Right renal cortex interstitium (tissue), 3 donors: ENCODE measurements at places on chromosomes 13 and 19. TPM values are rescaled to one million over a fixed set of nuclear protein-coding genes. Genes with fewer than 3 reads are reported as not detected.

Gene PRR19
- 1.6 TPM for polyA plus RNA-seq

Gene ZNF681
- polyA plus RNA-seq: 7.8 TPM

Gene ENOX1
- polyA plus RNA-seq: 11.1 TPM

- no peak for DNase-seq
These were observed 34.0 kb upstream of the SPACA7 start for GRCh38 chr13:112341976-112342735.

DNA sequence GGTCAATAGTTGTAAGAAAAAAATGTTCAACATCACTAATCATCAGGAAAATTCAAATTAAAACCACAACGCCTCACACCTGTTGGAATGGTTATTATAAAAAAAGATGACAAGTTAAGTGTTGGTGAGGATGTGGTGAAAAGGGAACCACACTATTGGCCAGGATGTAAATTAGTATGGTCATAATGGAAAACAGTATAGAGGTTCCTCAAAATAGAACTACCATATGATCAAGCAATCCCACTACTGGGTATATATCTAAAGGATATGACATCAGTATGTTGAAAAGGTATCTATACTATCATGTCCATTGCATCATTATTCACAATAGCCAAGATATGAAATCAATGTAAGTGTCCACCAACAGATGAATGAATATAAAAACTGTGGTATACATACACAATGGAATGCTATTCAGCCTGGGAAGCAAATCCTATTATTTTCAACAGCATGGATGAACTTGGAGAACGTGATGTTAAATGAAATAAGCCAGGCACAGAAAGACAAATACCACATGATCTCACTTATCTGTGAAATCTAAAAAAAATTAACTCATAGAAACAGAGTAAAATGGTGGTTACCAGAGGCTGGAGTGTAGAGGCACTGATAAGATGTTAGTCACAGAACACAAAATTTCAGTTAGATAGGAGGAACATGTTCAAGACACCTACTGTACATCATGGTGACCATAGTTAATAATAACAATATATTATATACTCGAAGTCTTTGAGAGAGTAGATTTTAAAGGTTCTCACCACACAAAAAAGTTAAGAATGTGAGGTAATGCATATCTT is 56.6 kb downstream of the TBC1D4 start:
- no peak for DNase-seq

DNA sequence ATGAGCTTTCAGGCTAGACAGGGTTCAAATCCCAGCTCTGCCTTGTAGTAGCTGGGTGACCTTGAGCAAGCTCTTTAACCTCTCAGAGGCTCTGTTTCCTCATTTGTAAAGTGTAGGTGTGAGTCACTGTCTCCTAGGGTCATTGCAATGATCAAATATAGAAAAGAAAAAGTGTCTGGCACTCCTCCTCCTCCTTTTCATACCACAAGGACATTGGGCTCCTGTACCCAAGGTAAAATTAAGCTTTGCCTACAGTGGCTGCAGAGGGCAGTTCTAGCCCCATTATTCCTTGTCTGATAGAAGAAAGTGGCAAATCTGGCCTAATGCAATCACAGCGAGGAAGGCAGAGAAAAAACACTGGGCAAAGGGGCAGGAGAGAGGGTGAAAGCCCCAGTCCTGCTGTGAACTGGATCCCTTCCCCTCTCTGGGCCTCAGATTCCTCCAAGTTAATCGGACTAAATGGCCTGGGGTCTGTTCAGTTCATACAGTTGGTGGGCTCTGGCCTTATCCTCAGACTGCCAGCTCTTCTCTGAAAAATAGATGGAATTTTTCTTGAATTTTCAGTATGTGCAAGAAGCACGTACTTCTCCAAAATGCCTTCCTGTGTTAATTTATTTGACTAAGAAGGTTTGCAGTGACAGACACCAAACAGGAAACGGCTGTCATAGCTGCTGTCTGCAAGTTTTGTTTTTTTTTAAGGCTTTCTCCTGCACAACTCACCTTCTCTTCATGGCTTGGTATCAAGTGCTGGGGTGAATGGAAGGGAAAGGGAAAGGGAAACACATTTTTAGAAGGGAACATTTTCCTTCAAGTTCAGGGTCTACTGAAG is 35.3 kb downstream of the RGCC start:
- no peak for DNase-seq

GRCh38 chr13:45142440-45143345 is 22.4 kb downstream of the GTF2F2 start:
- DNase-seq: no peak

DNA sequence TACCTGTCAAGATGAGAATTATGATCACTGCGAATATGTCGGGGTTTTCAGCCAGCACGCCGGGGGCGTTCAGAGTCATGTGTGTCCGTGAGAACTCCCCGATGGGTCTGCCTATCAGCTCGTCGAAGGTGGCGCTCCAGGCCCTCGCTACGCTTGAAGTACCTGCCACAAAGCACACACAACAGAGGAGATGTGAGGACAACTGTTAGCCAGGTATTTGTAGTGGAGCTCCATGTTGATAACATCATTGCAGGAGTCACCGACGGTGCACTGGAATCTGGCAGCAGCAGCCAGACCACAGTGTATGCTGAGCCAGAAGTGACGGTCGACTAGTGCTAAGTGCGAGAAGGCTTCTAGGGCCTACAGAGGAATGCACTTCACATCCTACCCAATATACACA is 62.7 kb downstream of the SLC7A1 start:
- no peak for DNase-seq

DNA sequence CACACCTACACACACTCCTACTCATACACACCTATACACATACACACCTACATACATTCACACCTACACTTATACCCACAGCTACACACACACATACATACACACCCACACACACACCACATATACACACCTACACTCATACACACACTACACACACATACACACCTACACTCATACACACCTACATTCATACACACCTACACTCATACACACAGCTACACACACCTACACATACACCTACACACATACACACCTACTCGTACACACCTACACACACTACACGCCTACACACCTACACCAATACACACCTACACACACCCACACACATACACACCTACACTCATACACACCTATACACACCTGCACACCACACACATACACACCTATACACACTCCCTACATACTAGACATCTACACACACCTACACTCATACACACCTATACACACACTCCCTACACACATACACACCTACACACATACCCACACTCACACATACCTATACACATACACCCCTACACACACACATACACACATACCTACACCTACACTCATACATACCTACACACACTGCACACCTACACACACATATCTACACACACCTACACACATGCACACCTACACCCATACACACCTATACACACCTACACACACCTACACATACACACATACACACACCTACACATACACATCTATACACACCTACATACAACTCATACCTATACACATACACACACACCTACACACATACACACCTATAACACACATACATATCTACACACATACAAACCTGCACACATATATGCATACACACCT is 285.2 kb upstream of the MAB21L1 start:
- no peak for DNase-seq

DNA sequence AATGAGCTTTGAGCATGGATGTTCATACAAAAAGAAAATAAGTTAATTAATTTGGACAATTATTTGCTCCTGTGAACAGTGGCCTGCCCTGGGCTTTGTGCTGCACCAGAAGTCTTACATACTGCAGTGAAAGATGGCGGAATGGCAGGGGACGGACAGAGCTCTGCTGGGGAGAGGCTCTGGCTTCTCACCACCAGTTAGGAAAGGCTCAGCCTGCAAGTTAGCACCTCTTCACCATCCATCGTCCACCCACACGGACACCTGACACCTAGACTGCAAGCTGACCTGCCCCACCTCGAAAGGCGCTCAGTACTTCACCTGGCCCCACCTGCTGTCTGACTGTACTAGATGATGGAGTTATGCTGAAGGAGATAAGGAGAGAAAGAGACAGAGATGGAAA is 203.9 kb upstream of the IRS2 start:
- no peak for DNase-seq

DNA sequence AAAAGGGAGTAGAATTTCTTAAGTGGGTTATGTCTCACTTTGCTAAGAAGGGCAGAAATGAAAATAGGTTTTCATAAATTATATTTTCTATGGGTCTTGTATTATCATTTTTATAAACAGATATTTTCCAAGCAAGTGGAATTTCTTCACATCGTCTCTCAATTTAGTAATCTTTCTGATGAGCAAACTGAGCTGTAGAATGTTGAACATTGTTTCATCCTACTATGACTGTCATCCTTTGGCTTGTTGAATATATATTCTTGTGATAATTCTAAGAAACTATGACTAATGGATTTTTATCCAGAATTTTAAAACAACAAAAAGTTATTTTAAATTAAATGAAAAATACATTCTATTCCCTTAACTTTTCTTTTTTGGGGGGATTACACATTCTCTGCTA is 313.8 kb downstream of the ENOX1 start:
- no peak for DNase-seq

DNA sequence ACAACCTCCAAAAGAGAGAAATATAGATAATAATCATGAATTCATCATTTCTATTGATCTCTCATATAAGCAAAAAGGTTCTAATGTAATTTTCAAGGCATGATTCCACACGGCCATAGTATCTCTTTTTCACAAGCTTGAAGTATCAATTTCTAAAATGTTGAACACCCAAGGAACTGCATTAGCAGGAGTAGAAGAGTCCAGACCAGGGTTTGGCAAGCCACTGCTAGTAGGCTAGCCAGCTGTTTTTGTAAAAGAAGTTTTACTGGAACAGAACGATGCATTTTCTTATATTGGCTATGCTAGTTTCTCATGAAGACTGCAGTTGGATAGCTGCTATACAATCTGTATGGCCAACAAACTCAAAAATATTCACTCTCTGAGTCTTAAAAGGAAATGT is 481.5 kb upstream of the MIR17HG start:
- no peak for DNase-seq

DNA sequence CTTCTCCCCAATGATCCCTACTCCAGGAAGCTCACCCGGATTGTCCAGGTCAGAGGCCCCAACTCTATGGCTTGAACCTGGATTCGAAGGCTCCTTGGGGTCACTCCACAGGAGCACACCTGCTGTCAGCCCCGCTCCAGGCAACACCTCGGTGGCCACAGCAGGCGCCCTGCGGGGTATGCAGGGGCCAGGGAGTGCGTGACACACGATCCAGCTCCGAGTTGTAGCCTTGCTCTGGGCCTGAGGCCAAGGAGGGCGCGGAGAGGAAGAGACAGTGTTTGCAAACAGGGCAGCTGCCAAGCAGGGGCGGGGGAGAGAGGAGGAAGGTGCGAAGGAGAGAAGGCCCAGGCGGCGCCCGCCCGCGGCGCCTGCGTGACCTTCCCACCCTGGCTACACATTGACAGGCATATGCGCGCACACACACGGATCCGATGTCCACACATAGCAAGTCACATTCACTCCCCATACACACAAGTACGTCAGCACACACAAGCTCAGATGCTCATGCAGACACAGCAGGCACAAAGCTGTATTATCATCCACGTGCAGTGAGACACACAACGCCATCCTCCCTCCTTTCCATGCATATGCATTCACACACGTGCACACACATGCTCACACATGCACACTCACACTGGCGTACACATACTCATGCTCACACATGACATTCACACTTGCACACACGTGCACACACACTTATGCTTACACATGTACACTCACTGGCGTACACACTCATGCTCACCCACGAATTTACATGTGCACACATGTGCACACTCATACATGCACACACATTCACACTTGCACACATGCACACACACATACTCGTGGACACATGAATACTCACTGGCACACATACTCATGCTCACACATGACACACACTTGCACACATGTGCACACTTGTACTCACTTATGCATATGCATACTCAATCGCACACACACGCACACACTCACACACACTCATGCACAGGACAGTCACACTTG is 10.4 kb downstream of the SBK2 start:
- DNase-seq: no peak

DNA sequence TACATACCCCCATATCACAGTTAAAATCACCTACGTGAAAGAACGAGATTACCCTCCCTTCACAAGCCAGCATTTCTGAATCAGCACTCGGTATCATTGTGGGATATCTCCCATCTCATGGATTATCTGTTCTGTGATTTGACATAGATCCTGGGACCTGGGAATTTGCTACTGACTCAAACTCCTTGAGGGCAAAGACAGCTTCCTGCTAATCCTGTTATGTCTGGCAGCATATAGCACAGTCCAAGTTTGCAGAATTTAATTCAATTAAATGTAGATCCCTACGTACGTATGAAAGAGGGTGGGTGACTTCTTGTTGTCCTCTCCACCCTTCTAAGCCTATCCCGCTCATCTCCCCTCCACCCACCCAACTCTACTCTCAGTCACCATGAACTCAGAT is 476.5 kb downstream of the KLF5 start:
- no peak for DNase-seq

- DNase-seq: no peak
These were observed 108.0 kb upstream of the DOCK9 start for GRCh38 chr13:99085808-99086266.

DNA sequence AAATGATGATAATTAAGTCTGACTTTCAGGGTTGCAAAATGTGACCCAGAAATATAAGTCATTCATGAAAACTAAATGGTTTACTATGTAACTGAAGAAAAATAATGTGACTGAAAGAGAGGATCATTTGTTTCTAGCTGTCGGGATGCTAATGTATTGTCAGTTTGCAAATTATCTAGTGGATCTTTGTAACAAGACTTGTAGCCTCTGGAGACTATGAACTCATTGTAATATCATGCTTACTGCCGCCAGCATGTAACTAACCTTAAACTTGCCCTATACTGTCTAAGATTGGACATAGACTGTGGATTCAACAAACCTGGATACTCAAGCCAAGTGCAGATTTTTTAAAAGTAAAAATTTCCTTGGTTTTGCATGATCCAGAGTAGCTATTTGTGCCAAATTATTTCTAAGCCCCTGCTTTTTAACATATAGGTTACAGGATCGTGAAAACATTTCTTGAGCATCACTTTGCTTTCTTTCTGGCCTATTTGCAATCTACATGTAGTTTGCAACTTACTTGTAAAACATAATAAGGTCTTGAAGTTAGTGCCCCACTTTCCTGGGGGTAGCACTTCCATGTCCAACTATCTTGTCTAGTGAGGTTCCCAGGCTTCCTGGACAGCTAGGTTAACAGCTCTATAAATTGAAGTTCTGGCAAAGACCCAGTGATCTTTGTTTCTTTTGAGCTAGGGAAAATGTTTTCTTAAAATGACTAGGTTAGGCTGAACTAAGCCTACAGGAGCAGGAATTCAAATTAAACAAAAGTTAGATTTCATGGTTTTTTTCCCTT is 3.3 kb upstream of the POSTN start:
- DNase-seq: no peak

- DNase-seq: no peak
These were observed 331.0 kb downstream of the DNAJC15 start for GRCh38 chr13:43354153-43354945.
